CD4-positive, alpha-beta T cell treated with Interleukin-17A for 1 hour (primary cell): ENCODE measurements at places on chromosomes 5 and 9.

DNA sequence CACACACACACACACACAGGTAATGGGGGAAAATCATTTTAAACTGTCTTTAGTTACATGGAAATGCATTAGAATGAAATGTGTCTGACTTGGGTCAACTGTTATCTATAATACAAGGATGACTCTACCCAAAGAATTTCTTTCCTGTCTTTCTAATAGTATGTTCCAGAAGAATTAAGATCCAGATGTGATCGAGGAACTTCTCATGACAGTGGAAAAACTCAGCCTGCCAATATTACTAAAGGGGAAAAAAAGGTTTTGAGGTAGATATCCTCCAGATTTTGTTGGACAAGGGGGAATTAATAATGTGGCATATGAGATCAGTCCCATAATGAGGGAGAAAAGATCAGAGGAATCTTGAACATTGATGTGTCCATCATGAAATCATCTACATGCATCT lies 190.6 kb upstream of the MAP3K1 start:
- no peak for DNase-seq

GRCh38 chr9:82504620-82505019 lies 516.0 kb downstream of the SPATA31D1 start:
- DNase-seq, result no peak

GRCh38 chr9:131432050-131432449 lies 38.2 kb downstream of the PRRC2B start:
- DNase-seq, result no peak

- DNase-seq, result no peak
These were observed 63.5 kb downstream of the ARRDC3 start for GRCh38 chr5:91319667-91320066.

DNA sequence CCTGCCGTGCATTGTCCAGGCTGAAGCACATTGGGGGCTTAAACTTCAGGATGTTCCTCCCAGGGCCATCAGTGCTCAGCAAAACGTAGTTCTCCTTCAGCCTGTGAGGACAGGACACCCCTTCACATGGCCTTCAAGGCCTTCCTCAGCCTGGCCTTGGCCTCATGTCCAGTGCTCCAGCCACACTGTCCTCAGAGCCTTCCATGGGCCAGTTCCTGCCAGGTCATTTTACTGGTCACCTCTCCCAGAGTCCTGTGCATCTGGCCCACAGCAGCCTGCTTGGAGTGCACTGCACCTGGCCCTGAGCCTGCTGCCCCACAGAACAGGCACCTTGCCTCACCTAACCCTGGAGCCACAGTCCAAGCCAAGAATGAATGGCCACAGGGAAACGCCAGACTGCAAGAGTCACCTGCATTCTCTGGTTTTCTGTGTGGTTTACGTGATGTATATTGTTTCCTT lies 8.7 kb downstream of the HNRNPAB start:
- DNase-seq, result no peak

GRCh38 chr9:137703842-137704508 lies 85.2 kb downstream of the EHMT1 start:
- DNase-seq, result no peak

DNA sequence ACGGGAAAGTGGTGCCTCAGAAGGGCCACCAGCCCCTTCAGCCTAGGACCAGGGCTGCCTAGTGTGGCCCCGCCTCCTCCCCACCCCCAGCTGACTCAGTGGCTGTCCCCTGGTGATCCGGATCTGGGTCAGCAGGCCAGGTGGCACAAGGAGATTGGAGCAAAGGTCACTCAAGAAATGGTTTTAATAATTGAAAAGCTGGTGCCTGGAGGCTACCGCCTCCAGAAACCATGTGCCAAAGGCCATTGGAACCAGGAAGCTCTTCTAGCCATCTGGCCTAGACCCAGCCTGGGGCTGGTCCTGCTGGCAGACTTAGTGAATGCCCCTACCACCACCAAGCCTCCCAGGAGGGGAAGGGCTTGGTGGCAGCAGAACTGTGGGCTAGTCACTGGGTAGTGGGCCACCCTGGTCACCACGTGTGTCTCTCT lies 1.5 kb downstream of the ST6GALNAC4 start:
- DNase-seq, result no peak

GRCh38 chr5:40654377-40654991 lies 25.2 kb upstream of the PTGER4 start:
- DNase-seq, result no peak

- no peak for DNase-seq
These were observed 549.0 kb upstream of the ZNF608 start for GRCh38 chr5:125295405-125295872.

DNA sequence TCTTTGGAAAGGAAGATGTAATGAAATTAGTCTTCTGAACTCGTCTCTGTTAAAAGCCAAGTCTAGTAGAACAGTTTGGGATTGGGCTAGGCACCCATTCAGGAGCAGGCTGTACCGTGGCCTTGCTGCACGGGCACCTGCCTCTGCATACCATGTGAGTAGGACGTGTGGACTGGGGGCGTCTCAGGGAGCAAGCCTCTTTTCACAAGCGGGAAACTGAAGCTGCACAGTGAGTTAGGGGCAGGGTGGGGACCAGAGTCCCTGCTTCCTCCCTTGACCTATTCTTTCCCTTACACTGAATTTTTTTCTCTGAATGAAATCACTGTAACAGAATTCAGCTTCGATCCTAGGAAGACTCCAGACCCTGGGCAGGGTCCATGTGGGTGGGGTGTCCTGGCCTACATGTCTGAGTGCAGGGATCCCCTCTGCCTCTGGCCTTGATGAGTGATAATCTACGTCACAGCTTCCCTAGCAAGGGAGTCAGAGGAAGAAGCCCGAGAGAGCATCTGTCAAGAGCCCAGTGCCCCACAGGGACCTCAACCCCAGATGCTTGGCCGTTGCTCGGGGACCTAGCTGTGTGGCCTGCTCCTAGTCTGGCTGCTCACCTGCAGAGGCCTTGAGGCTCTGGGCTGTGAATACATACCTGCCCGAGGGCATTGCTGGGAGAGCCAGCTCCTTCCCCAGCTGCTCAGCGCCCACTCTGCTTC lies 15.1 kb downstream of the PHF2 start:
- DNase-seq, result no peak

GRCh38 chr5:168987543-168988300 lies 313.2 kb downstream of the SLIT3 start:
- DNase-seq, result peak; percentile 55

GRCh38 chr5:9903801-9904200 lies 273.6 kb upstream of the TAS2R1 start:
- DNase-seq, result no peak

GRCh38 chr9:82757924-82758323 lies 305.0 kb downstream of the RASEF start:
- no peak for DNase-seq

DNA sequence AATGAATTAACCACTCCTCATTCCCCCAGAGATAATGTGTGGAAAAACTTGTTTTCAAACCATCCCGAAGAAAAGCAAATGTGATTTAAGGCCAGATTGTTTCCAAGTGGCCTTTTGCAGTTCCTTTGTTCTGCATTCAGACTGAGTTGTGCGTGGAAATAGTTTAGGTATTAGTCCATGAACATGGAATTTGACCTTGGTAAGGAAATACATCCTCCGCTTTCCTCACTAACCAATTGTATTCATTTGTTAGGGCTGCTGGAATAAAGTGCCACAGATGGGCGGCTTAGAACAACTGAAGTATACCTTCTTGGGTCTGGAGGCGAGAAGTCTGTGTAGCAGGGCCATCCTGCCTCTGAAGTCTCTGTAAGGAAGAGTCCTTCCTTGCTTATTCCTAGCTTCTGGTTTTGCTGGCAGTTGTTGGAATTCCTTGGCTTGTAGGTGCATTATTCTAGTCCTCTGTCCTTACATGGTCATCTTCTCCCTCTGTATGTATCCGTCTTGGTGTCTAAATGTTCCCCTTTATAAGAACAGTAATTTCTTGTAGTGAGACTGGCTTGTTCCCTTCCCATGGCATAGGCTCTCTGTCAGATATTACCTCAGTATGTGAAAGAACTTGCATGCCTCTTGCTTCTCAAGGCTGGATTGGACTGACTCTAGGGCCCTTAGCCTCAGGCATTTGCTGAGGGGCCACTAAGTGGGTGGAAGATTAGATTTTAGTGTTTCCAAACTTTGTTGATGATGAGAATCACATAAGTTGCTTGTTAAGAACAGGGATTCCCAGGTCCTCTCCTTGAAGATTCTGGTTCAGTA lies 53.9 kb downstream of the RAI14 start:
- DNase-seq, result no peak

GRCh38 chr5:36029914-36030313 lies 36.8 kb downstream of the UGT3A2 start:
- DNase-seq, result no peak

DNA sequence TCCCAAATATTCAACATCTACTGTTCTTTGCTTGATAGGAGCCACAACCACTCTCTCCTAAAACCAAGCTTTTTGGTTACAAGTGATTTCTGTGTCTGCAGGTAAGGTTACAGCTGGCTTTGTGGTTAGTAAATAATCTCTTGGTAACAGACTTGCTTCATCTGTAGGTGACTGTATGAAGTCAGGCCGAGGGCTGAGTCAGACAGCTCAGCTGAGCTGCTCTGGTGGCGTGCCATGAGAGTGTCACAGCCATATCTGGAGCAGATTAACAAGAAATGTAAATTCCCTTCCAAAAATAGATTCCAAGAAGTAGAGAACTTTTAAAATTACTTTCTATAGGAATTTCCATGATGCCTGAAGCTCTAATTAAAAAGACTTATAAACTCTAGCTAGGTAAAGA lies 23.7 kb upstream of the TAS2R1 start:
- DNase-seq, result no peak

GRCh38 chr9:97179616-97180015 lies 127.8 kb upstream of the CCDC180 start:
- no peak for DNase-seq

GRCh38 chr9:87875831-87876545 lies 6.7 kb upstream of the SPATA31E1 start:
- no peak for DNase-seq

- no peak for DNase-seq
These were observed 53.8 kb downstream of the COL27A1 start for GRCh38 chr9:114209151-114209550.

GRCh38 chr5:180636403-180637075 lies 12.9 kb downstream of the FLT4 start:
- DNase-seq, result no peak

GRCh38 chr9:123548741-123549545 lies 192.9 kb downstream of the CRB2 start:
- DNase-seq, result no peak

GRCh38 chr9:85118990-85119755 lies 449.6 kb downstream of the NTRK2 start:
- no peak for DNase-seq

GRCh38 chr9:117886616-117887015 lies 182.4 kb downstream of the TLR4 start:
- no peak for DNase-seq

DNA sequence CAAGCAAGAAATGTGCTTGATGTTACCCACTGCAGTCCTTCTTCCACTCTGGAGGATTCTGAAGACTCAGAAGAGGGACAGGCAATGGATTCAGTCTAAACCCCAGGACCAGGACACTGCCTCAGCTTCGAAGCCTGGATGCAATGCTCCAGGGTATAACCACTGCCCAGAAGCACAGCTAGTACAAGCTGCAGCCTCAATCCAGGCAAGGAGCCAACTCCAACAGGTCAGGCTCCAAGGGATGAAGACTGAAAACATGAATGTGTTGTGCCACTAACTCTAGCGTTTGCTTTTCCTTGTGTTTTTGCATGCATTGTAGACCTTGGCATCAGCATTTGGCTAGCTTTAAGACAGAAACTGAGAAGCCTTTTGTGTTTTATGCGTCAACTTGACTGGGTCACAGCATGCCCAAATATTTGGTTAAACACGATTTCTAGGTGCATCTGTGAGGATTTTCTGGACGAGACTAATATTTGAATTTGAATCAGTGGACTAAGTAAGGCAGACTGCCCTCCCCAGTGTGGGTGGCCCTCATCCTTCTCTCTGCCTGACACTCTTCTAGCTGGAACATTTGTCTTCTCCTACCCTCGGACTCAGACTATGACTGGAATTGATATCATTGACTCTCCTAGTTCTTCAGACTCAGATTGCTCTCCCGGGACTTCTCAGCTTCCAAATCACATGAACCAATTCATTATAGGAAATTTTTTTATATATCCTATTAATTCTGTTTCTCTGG lies 20.5 kb upstream of the GPX3 start:
- DNase-seq, result no peak

GRCh38 chr9:92963831-92964606 lies 16.7 kb downstream of the FGD3 start:
- DNase-seq, result peak; percentile 84

- no peak for DNase-seq
These were observed 77.3 kb downstream of the PAM start for GRCh38 chr5:102832445-102832844.

DNA sequence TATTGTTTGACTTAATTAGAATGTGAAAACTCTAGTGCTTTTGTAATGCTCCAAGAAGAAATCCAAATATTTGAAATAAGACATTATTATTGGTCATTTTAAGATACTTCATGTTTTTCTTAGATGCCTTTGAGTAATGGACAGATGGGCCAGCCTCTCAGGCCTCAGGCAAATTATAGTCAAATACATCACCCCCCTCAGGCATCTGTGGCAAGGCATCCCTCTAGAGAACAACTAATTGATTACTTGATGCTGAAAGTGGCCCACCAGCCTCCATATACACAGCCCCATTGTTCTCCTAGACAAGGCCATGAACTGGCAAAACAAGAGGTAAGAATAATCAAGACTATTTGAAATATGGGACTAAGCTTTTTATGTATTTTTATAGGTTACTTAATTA lies 69.2 kb upstream of the SREK1 start:
- DNase-seq, result no peak

GRCh38 chr9:110029429-110029955 lies 178.5 kb downstream of the C9orf152 start:
- DNase-seq, result no peak

DNA sequence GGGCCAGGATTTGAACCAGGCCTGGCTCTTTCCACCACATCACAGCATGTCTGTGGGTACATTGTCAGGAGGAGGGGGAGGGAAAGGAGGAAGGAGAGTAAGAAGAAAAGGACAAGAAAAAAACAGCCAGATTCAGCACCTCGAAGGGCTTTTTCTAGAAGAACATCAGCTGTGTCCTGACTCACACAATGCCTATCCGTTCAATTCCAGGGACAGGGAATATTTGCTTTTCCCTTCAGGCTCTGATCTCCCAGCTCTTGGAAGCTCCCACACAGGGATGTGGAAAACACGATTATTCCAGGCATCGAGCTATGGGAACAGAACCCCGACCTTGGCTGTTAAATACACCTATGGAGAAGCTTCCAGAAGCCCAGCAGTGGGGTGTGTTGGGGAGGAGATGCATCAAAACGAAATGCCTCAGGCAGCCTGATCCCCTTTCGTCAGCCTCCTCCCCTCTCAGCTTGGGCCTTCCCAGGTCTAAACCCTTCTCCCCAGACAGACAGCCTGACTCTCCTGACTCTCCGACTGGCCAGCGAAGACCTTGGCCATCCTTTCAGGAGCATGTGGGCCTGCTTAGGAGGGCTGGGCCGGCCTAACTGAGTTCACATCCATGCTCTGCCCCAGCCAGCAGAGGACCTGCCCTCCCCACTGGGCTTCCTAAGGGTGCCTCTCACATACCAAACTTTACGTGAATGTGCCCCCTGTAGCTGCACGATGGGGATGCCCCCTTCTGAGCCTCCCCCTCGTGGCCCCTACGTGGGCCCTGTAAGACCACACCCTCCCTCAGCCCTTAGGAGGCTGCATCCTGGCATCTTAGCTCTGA lies 54.4 kb downstream of the NEURL1B start:
- DNase-seq, result no peak

GRCh38 chr5:73300337-73301207 lies 127.6 kb downstream of the TMEM174 start:
- DNase-seq, result no peak
